Cardiac septum (tissue), 1 donor: ENCODE measurements at places on chromosomes 7 and 10.

- no peak for DNase-seq
Observed at GRCh38 chr10:97222326-97222961, 36.7 kb upstream of the SLIT1 start.

- no peak for DNase-seq
Observed at GRCh38 chr10:29186221-29186620, 102.6 kb upstream of the LYZL1 start.

GRCh38 chr7:24702755-24703154 is 54.5 kb downstream of the GSDME start:
- no peak for DNase-seq

DNA sequence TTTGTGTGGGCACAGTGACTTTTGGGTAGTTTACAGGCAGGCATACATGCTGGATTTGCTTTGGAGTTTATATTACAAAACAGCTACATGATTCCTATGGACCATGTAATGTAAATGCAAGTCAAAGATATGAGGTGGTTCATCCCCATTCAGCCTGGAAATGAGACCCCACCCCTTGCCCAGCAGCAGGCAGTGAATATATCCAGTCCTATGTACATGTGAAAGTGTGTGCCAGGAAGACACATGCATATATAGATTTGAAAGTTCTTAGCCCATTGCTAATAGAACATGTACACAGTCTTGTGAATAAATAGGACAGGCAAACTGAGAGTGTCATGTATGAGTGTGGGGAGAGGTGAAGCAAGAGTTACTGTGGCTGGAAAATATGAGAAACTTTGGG is 65.3 kb downstream of the FZD1 start:
- DNase-seq, result no peak

- DNase-seq, result no peak
Observed at GRCh38 chr7:13633857-13634256, 355.6 kb downstream of the ETV1 start.

GRCh38 chr7:147251751-147252325 is 1135.2 kb downstream of the CNTNAP2 start:
- DNase-seq, result no peak

- no peak for DNase-seq
Observed at GRCh38 chr7:37945336-37945735, 24.9 kb downstream of the EPDR1 start.
